D341Med (cell line): ENCODE measurements at places on chromosomes 2 and 18.
A peak's percentile ranks its signal among the peaks of the same experiment; 100 is the strongest.

DNA sequence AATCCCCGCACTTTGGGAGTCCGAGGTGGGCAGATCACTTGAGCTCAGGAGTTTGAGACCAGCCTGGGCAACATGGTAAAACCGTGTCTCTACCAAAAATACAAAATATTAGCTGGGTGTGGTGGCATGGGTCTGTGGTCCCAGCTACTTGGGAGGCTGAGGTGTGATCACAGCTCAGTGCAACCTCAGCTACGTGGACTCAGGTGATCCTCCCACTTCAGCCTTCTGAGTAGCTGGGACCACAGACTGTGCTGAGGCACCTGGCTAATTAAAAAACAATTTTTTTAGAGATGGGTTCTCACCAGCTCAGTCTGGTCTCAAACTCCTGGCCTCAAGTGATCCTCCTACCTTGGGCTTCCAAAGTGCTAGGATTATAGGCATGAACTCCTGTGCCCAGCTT is 23.4 kb downstream of the ANKRD12 start:
- no peak for DNase-seq

DNA sequence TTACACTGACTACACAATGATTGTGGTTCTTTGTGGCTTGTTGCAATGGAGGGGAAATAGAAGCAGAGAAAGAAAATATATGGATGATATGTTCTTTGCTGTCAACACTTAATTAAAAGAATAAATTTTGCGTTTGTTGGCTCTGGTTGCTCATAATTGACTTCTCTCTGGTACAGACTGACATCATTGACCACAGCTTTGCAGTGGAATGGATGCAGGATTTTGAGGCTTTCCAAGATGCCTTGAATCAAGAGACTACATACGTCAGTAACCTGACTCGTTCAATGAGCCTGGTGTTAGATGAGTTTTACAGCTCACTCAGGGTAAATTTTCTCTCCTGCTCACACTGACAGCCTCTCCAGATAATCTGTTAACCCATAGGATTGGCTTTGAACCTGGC is 9.9 kb downstream of the GPN1 start:
- no peak for DNase-seq

- DNase-seq, result no peak
These were observed 243.6 kb upstream of the EPAS1 start for GRCh38 chr2:46053564-46053963.

DNA sequence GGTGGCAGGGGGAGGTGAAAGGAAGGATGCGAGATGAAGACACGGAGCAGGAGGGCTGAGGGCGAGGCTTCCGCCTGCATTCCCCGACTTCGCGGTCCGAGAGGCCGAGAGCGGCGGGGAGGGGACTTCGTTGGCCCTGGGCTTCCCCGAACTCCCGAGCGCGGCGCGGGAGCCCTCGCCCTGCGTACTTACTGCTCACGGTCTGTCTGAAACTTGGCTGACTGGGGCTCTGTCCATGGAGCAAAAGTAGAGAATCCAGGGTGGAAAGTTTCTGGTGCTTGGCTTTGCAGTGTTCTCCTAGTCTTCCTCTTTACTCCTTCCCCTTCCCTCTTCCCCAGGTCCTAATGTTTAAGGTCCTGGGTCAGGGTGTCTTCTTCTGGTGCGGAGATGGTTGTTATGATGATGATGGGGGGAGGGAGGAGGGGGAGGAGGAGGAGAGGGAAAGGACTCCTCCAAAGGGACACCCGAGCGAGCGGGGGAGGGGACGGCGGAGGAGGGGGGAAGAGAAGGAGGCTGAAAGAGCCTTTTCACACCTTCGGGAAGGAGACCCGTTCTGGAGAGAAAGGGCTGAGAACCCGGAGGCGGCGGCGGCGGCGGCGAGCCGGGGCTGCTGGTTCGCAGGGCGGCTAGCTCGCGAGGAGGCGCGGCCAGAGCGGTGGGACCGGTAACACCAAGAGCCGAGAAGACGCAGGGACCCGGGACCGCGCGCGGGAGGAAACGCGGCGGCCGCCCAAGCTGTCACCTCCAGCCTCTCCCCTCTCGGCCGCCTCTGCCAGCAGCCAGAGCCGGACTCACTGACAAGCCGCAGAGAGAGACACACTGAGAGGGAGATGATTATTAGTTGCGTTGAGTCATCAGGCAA is at the start of gene SATB2:
Gene SATB2 (minus strand): TSS at position 793 of the 862 bp plus-strand sequence. CDS start 1,902 bp downstream, outside the sequence.
- peak; percentile 60 for DNase-seq

DNA sequence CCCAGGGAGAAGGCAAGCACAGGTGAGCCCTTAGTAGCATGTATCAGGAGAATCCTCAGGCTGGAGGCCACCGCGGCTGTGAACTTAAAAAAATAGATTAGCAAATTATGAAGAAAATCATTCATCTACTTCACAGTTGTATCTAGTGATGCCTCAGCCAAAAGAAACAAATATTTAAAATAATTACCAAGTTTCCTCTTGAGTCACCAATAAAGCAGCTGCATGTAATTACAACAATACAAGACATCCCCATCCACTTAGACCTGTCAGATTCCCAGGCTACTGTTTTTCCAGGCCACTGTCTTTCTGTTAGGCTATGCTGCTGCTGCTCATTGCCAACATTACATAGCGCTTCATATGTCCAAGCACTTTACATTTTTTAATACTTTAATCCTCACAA is 54.6 kb upstream of the PHLPP1 start:
- DNase-seq, result no peak

GRCh38 chr2:158953926-158954763 is 14.3 kb upstream of the TANC1 start:
- DNase-seq, result peak; percentile 48

DNA sequence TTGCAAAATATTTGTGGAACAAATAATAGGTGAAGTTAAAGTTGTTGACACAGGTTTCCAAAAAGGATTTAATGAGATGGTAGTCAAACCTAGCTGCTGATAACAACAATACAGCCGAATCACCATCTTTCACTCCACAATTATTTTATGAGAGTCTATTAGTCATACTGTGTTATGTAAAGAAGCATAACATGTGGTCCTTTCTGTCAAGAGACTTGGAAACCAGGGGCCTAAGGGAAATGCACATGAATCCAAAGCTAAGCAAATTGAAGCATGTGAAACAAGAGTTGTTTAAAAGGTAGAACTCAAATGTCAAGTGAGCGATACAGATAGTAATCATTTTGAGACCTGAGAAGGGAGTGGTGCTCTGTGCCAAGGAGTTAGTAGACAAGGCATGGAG is 16.0 kb downstream of the CD28 start:
- DNase-seq, result no peak

GRCh38 chr2:121705390-121705789 is 31.3 kb downstream of the NIFK start:
- no peak for DNase-seq
